Activated naive CD4-positive, alpha-beta T cell (primary cell): ENCODE measurements at places on chromosomes 11 and 22.

- no peak for DNase-seq
Measured at GRCh38 chr11:66046901-66047300, 2.1 kb downstream of the GAL3ST3 start.

- DNase-seq, result no peak
Measured at GRCh38 chr11:45209891-45210699, 63.7 kb downstream of the PRDM11 start.

GRCh38 chr22:20436768-20437612 lies 635 bp downstream of the SCARF2 start:
- no peak for DNase-seq

- DNase-seq, result no peak
Measured at GRCh38 chr11:76880956-76881355, 20.2 kb downstream of the ACER3 start.

DNA sequence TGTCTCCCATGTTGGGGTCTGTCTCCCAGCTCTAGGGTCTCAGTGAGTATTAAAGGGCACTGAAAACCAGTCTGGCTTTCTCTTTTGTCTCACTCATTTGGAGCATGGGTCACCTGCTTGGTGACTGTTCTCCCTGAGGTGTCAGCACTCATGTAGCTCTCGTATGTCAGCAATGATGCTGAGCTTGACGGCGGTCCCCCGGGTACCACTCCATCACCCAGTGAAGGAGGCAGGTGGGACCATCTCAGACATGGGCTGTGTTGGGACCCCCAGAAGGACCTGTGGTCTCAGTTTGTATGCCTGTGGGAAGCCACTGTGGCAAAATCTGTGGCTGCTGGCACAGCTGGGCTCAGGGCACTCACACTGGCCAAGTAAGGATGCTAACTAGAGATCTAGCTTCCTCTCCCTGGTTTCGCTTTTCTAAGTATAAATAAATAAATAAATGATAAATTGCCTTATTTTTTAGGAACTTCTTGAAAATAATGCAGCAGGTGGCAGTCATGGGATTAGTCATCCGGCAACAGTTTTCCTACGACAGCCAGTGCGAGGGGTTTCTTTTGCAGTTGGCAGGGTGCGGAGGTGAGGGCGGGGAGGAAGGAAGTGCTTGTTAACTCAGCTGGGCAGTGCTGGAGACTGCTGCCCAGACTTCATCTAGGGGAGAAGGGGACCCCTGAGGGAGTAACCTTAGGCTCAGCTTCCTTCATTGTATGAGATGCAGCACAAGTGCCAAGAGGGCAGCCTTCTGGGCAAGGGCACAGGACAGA lies 48.8 kb downstream of the OSBP2 start:
- no peak for DNase-seq

DNA sequence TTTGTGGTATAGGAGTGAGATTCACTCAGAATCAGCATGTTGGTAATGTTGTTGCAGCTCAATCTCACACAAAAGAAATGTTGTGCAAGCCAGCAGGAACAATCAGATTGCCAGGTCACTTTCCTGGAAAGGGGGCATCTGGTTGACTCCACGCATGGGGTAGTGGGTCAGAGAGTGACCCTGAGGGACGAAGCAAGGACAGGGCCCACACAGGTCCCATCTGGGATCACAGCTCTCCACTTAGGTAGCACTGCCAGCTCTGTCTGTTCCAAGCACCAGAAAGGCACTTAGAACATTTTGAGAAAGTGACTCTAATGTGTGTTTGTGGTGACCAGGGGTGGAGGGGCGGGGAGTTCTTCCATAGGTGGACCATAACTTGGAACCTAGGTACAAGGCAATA lies 109.5 kb downstream of the RASSF10 start:
- DNase-seq, result no peak

DNA sequence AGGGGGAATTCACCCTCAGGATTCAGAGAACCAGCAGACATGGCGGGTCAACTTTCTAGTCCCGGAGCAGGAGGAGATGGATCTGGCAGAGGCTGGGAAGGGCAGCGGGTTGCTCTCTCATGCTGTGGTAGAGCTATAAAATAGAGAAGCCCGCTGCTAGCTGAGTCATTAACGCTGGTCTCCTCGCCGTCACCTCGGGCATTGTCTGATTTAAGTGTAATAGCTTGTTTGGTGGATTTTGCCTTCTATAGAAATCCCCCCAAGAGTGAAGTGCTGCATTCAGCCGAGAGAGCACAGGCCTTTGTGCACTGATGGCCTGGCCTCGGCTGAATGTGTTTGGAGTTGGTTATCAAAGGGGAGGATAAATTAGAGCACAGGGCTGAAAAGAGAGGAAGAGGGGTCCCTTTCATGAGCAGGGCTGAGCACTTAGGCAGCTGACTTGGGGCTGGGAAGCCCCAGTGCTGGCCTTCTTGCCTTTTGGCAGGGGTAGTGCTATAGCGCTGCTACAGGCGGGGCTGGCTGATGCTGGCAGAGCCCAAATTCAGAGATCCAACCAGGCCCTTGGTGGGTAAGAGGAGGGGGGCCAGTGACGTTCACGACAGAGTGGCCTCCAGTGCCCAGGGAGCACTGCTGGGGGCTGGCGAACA lies 161.1 kb upstream of the CADM1 start:
- DNase-seq, result no peak
